ENCODE measurements at places on chromosomes 11 and 22.

GRCh38 chr22:42644422-42645340 lies 4.3 kb upstream of the ATP5MGL start:
- DNase-seq, result peak; percentile 63

- no peak for DNase-seq
Measured at GRCh38 chr11:123742031-123742723, 717 bp upstream of the ZNF202 start.

DNA sequence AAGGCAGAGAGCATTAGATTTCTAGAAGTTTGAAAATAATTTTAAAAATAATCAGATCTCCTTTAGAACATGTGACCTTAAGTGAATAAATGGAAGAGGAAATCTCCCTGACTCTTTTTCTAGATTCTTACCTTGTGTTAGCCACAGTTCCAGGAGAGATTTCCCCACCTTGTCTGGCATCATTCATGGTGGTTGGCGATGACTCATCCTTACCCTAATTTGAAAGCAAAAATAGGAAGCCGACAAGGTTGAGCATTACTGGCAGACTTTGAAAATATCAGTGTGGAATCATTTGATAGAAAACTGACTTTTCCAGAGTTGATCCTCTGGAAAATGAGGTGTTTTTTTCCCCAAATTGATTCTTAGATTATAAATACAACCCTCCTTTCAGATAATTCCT lies 48.1 kb downstream of the CNTN5 start:
- no peak for DNase-seq

DNA sequence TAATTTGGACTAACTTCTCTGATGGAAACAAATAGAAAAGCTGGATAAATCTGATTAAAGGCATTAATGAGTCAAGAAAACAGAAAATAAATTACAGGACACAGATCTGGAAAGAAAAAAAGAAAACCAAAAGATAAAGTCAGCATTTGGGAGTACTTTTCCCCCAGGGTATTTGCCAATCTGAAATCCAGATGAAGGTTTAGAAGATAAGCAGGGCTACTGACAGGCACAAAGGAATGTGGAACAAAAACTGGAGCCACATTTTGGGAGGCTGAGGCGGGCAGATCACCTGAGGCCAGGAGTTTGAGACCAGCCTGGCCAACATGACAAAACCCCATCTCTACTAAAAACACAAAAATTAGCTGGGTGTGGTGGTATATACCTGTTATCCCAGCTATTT lies 57.2 kb downstream of the SBF2 start:
- DNase-seq, result no peak

- DNase-seq, result peak; percentile 83
Measured at GRCh38 chr22:27348634-27349033, 452.9 kb downstream of the MN1 start.

GRCh38 chr22:42931421-42932196 lies 74.5 kb upstream of the ARFGAP3 start:
- DNase-seq, result peak; percentile 86

GRCh38 chr11:87359401-87359800 lies 321.7 kb downstream of the TMEM135 start:
- DNase-seq, result no peak

DNA sequence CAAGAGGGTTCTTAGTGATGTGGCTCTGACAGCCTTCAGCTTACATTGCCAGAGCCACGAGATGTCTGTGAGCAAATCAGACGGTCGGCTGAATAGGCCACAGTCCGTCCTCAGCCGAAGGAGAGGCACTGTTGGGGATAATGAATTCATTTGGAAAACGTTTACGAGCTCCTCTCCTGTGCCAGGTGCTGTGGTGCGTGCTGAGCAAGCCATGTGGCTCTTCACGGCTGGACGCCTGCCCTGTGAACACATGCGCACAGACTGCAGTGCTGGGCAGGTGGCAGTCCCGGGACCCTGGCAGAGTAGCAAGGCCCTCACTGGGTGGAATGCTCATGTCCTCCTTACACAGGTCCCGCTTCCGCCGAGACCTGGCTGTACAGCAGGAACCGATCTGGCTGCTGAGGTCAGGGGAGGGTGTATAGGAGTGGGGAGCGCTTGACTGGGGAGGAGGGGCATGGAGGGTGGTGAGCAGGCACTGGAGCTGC lies 6.8 kb downstream of the TBC1D22A start:
- no peak for DNase-seq

GRCh38 chr11:69243496-69244200 lies 50.3 kb upstream of the MYEOV start:
- DNase-seq, result no peak

DNA sequence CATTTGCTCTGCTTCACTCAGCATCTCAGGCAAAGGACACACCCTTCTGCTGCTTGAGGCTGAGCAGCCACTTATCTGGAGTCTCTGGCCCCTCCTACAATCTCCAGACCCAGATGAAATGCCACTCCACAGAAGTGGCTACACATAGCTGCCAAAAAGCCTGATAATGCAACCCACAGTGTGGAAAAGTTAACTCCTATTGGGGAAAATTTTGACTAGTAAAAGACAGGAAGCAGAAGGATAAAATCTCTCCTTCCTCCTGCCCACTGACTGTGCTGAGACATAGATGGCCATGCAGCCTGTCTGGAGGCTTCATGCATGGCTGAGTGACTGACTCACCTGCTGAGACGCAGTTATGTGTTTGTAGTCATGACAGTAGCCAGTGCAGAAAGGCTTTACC lies 92.3 kb upstream of the TEAD1 start:
- DNase-seq, result peak; percentile 79

GRCh38 chr11:70040869-70041501 lies 37.1 kb upstream of the ANO1 start:
- DNase-seq, result no peak

DNA sequence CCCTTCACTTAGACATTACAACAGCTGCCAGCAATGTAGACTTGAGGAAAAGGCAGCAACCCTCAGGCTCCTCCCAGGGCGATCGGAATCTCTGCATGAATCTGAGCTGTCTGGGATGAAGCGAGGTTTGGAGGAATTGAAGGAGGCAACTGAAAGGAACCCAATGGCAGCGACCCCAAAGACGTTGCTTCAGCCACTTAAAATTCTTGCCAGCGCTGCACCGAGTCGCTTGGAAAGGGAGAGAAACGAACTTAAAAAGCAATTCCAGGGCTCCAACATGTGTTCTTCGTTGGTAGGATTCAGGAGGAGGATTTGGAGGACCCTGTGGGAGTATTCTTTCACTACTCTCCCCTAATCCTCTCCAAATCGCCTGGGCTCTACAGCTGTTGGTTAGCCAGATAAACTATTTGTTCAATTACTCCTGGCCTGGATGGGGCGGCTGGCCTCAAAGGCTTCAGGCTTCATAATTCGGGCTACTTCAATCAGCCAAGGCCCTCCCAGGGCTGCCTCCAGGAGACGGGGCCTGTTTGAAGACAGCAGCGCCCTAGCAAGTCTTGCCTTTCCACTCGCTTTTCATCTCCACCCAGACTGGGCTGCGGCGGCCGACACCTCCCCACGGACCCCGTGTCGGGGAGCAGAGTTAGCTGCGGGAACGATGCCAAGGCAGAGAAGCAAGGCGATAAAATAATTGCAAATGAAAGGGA lies 72.4 kb upstream of the TMEM45B start:
- no peak for DNase-seq

- no peak for DNase-seq
Measured at GRCh38 chr11:4543561-4543960, 1.4 kb upstream of the OR52M1 start.

DNA sequence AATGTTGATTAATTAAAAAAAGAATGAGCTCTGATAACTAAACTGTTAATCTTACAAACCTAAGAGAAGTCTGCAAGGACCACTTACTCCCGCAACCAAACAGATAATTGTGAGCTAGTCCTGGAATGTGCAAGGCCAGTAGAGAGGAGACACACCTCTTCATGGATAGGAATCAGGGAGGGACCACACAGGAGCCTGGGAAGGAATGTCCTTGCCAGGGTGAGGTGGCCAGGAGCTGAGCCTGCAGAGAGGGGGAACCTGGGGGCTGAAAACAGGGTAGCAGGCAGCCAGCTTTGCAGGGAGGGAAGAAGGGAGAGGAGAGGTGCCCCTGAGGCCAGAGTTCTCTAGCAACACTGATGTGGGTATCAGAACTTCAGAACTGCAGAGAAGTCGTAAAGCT lies 9.4 kb upstream of the NLRP10 start:
- peak; percentile 24 for DNase-seq

DNA sequence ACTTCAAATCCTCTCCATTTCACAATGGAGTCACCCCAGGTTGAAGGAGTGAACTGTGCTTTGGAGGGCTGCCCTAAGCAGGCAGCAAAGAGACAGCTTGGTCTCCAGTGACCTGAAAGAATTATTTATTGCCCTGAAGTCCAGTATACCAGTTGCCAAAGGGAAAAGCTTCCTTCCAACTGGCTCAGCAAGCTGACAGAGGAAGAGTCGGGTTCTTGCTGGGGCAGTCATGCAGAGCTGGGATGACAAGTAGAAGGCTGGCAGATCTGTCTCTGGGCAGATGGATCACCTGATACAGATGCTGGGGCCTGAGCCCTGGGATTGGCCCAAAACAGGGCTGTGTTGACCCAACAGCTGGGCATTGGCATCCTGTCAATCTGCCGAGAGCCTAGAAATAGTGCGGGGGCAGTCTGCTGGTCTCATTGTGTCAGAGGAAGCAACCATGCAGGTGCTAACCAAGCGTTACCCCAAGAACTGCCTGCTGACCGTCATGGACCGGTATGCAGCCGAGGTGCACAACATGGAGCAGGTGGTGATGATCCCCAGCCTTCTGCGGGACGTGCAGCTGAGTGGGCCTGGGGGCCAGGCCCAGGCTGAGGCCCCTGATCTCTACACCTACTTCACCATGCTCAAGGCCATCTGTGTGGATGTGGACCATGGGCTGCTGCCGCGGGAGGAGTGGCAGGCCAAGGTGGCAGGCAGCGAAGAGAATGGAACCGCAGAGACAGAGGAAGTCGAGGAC lies at the start of gene THRSP:
Gene THRSP (plus strand): TSS at position 422 of the 742 bp plus-strand sequence. CDS start 21 bp downstream, at position 443.
- no peak for DNase-seq

GRCh38 chr11:61149624-61150615 lies 11.3 kb downstream of the VPS37C start:
- DNase-seq, result no peak

DNA sequence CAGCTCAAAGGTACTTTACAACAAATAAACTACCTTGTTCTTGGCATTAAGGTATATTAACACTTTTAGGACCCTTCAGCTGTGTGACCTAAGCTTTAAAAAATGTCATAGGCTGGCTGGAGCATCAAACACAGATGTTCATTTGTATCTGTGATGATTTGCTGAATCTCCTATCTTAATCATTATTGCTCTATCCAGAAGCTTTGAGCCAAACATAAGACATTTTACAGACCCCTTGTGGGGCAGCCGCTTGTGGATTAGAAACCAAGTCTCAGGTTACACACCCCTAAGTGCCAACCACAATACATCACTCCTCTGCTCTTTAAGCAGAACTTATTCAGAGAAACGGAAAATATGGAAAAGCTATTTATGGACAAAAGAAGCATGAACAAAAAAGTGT lies 394.2 kb upstream of the CCDC90B start:
- DNase-seq, result no peak

DNA sequence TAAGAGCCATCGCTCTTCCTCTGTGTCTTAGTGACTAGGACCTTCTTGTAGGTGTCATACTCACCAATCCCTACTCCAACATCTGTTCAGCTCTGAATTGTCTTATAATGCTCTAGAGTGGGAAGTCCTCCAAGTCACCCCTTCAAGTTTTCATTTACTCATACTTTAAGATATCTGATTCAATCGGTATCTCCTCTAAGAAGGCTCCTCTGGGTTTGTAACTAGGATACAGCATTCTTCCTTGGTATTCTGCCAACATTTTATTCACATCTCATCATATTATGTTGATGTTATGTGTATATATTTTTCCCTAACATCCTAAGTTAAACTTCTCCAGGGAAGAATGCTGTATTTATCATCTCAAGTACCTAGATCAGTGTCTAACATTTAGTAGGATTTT lies 662.1 kb downstream of the NTM start:
- DNase-seq, result peak; percentile 70

DNA sequence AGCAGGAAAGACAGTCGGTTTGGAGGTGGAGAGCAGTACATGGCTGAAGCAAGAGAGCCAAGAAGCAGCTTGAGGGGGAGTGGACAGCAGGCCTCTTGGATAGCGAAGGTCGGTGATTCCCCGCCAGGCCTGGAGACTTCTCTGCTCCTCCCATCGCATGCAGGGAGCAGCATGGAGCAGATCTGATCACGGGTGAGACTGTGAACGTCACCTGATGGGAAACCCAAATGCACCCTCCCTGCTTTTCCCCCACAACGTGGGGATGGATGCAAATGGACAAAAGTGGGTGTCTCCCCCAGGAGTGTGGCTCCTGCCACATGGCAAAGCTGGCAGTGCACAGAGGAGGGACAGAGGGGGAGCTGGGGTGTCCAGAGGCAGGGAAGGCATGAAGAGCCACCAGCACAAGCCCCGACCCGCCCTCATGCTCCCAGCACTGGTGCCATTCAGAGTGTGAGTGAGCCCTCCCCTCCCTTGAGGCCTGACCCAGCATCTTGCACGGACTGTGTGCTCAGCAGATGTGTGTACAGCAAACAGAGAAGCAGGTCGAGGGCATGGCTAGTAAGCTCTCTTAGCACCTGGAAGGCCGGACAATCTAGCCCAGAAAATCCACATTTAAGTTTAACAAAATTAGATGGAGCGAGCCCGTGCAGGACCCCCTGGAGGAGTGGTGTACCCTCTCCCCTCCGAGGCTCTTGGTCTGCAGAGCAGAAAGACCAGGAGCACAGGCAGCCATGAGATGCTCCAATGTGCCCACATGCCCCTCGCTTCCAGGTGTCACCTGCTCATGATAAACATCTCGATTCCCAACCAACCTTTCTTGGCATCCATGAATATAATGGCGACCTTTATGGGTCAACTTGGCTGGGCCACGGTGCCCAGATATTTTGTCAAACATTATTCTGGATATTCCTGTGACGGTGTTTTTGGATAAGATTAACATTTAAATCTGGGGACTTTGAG lies 661.7 kb downstream of the TBC1D22A start:
- DNase-seq, result no peak

- DNase-seq, result no peak
Measured at GRCh38 chr22:49469896-49470740, 357.6 kb downstream of the BRD1 start.

DNA sequence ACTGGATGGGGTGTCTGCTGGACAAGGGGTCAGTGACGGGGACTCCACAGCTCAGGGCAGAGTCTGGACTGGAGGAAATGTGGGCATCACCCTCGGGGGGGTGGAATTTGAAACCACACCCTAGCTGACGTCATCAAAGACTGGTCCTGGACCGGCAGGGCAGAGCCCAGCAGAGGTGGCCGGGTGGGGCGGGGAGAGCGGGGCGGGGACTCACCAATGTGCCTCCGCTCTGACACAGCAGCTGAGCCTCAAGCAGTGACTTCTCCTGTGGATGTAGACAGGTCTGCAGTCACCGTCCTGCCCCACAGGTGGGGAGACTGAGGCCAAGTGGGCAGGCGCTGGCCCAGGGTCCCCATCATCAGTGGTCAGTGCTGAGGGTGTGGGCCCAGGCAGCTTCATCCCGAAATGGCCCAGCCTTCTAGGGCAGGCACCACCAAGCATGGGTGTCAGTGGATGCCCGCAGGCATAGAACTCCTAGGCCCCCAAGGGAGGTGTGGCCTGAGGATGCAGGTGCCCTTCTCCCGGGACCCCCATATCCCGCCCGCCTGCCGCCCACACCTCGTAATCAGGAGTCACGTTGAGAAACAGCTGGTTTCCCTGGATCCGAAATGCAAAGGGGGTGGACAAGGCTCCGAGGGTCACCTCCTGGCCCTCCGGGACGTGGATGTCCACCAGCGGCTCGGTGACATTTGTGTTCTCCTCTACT lies 603 bp downstream of the CDHR5 start:
- DNase-seq, result peak; percentile 18

GRCh38 chr11:9575260-9576240 lies 2.1 kb downstream of the WEE1 start:
- DNase-seq, result peak; percentile 86

Measured in AG10803 (cell line).